CD4-positive, alpha-beta T cell treated with Interleukin-17A for 1 hour (primary cell): ENCODE measurements at places on chromosomes 3 and 15.

GRCh38 chr3:149414557-149415231 is 37.2 kb upstream of the TM4SF1 start:
- DNase-seq: no peak

- no peak for DNase-seq
These were observed 62.0 kb downstream of the P3H2 start for GRCh38 chr3:190058521-190059241.

DNA sequence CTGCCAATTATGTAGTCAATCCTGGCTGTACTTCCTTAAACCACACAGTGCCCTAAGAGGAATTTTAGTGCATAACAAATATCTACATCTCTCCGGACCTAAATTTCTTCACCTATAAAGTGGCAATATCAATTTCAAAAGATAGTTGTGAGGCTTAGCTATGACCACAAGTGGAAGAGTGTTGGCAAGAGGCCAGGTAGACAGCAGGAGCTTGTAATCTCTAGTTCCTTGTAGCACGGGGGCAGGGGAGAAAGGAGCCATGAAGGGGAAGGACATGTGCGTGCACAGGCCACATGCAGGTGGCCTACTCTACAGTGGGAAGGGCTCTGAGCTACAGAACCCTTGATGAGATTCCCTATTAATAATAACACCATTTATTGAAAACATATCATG is 269.7 kb downstream of the ABHD5 start:
- no peak for DNase-seq

- no peak for DNase-seq
These were observed 79.6 kb downstream of the RTP4 start for GRCh38 chr3:187447737-187448136.

- DNase-seq: no peak
These were observed 504.4 kb downstream of the ROBO1 start for GRCh38 chr3:79263423-79263822.

GRCh38 chr3:107588217-107588616 is 65.5 kb downstream of the BBX start:
- DNase-seq: no peak

DNA sequence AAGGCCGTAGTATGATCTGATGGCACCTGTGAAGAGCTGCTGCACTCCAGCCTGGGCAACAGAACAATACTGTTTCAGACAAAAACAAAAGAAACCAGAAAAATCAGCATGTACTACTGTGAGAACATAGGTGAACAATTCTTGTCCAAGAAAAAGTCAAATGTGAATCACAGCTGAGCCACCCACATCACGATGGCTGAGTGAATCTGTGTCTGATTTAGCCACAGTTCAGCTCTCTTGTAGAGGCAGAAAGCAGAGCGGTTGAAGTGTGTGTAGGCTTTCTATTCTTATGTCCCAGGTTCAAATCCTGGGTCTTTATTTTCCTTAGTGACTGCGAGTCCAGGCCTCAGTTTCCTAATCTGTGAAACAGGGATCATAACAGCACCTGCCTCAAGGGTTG is 4.4 kb upstream of the FURIN start:
- no peak for DNase-seq

GRCh38 chr15:94576889-94577533 is 345.6 kb downstream of the MCTP2 start:
- DNase-seq: peak; percentile 15

GRCh38 chr3:157271283-157271882 is 111.4 kb upstream of the CCNL1 start:
- no peak for DNase-seq

- DNase-seq: no peak
These were observed 50.3 kb upstream of the ITGA11 start for GRCh38 chr15:68482246-68482645.

DNA sequence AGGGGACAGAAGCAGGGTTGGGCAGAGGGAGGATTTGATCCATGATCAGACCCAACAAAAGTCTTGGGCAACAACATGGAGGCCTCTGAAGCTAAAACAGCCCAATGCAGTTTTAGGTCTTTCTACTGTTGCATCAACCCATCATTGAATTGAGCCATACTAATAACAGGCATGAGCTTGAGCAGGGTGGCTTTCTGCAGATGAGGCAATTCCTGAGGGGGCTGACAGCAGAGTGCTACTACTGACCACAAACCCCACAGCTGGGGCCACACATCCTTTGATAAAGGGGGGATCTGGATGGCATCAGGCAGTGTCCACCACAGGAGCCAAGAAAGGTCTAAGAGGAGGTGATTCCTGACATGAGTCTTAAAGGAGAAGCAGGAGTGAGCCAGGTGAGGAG is 517.0 kb upstream of the PPP2R3A start:
- no peak for DNase-seq

- no peak for DNase-seq
These were observed 10.8 kb downstream of the ASB14 start for GRCh38 chr3:57281715-57282114.

DNA sequence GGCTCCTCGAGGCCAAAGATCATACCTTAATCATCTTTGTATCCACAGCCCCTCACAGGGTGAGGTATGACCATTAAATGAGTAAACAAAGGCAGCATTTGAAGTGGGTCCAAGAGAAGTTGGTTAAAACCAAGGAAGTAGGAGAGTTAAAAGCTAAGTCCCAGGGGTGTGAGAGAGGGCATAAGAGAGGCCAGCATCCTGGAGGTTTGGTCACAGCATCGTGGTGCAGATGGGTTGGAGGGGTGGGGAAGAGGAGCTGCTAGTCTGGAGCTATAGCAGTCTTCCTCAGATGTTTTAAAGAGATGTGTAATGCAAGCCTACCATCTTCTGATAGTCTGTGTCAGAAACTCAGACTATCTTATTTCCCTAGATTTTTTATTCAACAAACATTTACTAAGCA is 155.2 kb downstream of the GHSR start:
- no peak for DNase-seq

- DNase-seq: no peak
These were observed 13.7 kb downstream of the MAP6D1 start for GRCh38 chr3:183811638-183812037.

GRCh38 chr15:100601163-100601562 is 821 bp downstream of the LINS1 start:
- DNase-seq: peak; percentile 64

GRCh38 chr3:179526989-179527391 is 35.7 kb upstream of the ACTL6A start:
- DNase-seq: no peak

DNA sequence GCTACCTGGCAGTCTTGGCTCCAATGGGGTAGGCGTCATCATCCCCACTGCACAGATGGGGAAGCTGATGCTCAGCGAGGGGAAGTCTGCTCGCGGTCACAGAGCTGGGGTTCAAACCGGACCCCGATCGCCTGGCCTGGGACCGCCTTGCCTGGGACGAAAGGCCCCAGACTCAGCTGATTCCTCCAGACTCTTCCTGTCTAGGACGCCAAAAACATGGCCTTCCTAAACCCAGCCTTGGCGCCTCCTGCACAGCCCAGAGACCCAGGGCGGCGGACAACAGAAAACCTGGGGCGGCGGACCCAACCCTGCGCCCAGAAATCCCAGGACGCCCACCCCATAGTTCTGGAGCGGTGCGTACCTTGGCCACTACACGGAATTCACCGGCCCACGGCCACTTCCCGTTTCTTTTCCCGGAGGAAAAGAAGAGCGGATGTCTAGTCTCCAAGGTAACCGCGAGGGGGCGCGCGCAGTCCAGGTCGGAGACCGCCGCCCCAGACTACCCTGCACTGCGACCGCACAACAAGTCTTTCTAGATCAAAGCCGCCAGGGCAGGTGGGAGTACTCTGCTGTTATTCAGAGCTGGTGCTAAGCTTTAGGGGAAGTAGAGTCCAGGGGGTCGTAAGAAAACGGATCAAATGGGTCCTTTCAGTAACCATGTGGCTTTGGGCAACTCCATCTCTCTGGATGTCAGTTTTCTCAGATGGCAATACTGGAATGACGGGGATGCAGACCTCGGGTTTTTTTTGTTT is 4.9 kb upstream of the IL17RD start:
- peak; percentile 47 for DNase-seq

DNA sequence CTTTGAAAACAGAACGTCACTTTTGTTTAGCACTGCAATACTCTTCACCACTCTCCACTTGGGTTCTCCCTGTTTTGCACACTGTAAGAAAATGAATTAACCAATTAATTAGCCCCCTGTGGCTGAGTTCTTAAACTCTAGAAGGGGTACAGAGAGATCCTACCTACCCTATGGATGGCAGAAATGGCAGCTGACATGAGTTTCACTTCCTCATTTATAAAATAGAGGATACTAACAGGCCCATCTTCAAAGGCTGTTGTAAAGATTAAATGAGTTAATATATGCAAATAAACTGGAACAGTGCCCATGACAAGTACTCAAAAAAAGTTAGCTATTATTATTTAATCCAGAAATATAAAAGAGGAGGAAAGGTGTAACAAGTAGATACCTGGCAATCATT is 36.9 kb downstream of the SUCLG2 start:
- DNase-seq: no peak

DNA sequence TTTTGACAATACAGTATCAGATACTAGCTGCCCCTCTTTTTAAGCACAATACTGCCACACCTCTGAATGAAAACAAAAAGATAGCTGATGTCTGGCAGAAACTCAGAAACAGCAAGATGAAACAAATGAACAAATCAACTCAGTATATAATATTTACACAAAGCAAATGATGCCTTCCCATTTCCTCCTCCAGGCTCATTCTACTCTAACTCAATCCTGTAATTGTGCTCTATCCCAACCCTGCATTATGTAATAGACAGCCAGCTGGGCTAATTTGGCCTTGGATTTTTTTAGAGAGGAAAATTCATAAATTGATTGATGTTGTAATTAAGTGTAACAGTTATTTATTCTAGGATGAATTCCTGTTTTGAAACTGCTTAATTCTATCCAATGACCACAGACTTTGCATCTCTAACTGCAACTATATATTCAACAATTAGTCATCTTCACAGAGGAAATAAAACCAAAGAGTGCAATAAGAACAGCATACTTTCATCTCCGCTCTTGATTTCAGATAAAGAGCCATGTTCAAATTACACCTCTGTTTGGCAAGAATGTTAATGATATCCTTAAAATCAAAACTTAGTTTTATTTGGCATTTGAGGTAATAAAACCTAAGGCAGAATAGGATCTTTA is 6.1 kb downstream of the ATG3 start:
- no peak for DNase-seq

- no peak for DNase-seq
These were observed 12.3 kb upstream of the TNIK start for GRCh38 chr3:171472552-171472951.

DNA sequence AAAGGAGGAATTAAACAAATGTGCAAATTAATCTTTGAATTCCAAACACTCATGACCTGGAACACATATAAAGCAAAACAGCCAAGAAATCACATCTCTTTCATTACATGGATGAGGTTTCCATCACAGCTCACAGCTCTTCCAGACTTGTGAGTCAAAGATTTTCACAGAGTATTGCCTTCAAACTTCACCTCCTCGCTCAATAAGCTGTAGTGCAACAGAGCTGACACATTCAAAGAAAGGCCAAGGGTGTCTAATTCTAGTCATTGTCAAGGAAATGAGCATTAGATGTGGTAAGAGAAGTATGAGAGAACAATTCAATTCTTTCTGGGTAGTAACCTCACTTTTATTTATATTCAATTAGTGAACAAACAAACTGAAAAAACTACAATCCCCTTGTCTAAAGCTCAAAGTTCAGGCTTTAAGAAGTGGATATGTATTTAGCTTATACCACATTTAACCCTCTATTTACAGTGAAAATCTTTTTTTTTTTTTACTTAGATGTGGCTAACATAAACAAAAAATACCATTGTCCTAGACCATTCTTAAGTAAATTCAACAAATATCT is 11.9 kb downstream of the WDR72 start:
- no peak for DNase-seq

- DNase-seq: no peak
These were observed 4.0 kb downstream of the RASSF1 start for GRCh38 chr3:50336452-50337174.

- DNase-seq: no peak
These were observed 77.8 kb downstream of the SETD2 start for GRCh38 chr3:47086071-47086470.

DNA sequence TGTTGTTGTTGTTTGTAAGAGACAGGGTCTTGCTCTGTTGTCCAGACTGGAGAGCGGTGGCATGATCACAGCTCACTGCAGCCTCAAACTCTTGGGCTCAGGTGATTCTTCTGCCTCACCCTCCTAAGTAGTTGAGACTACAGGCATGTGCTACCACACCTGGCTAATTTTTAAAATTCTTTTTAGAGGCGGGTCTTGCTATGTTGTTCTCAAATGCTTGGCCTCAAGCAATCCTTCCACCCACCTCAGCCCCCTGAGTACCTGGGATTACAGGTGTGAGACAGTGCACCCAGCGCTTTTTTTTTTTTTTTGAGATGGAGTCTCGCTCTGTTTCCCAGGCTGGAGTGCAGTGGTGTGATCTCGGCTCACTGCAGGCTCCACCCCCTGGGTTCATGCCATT is 46.7 kb downstream of the TMOD3 start:
- no peak for DNase-seq

- no peak for DNase-seq
These were observed 87.0 kb downstream of the FOXB1 start for GRCh38 chr15:60091157-60091556.

DNA sequence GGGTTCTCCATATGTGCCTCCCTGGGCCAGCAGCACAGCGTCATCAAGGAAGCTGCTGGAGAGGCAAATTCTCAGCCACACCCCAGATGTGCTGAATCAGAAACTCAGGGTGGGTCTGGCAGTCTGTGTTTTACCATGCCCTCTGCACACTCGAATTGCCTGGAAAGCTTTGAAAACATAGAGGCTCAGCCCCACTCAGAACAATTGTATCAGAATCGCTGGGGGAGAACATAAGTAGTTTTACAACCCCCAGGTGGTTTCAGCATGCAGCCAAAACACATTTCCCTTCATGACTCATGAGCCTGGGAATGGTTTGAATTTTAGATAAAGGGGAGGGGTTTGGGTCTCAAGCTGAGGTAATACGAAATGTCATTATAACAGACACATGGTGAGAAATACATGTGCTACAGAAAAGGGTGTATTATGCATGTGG is 9.6 kb downstream of the TGM4 start:
- no peak for DNase-seq

DNA sequence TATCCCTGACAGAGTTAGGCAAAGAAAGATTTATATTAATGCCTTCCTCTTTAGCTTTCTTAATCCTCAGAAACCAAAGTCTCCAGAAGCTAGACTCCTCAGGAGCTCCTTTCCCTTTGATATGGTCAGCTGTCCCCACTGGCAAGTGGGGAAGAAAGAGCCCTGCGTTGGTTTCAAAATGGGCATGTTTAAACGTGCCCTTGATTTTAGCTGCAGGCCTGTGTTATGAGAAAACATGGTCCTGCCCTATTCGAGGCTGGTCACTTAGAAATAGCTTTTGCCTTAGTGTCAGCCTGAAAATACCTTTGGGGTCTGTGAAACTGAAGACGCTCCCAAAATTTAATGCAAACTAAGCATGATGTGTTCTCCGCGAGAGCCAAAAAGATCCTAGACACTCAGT is 135.5 kb upstream of the RARB start:
- no peak for DNase-seq

GRCh38 chr15:70783610-70784022 is 20.3 kb upstream of the UACA start:
- DNase-seq: no peak

- DNase-seq: peak; percentile 7
These were observed 868 bp downstream of the BTBD1 start for GRCh38 chr15:83066034-83066733.
